ENCODE measurements at places on chromosomes 2 and 18.

DNA sequence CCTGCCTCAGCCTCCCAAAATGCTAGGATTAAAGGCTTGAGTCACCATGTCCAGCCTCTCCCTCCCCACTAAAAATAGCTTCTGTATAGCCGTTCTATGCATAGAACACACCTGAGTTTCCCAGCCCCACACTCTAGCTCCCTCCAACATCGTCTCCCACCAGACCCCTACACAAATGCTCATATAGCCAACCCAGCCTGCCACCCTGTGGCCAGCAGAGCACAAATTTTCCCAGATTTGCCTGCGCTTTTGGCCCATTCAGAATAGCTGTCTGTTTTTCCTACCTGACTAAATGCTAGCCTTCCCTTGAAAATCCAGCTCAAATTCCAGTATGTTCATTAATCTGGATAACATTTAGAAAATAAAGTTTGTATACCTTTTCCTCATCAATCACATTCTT, 22.8 kb downstream of the TRABD2A start:
- no peak for DNase-seq

DNA sequence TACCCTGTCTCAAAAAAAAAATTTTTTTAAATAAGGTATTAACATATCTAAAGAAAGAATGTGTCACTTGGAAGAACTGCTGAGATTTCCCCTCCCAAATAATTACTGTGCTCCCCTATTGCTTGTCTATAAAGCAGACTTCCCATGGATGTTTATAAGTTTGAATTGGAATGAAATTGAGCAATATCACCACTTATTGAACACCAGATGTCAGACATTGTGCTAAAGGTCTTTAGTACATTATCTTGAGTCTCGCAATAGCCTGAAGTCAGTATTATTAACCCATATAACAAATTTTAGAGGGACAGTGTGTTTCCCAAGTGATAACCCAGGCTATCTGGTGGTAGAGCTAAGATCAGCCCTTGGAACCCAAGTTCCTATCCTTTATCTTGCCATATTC, 102.9 kb upstream of the MSH2 start:
- DNase-seq: no peak

DNA sequence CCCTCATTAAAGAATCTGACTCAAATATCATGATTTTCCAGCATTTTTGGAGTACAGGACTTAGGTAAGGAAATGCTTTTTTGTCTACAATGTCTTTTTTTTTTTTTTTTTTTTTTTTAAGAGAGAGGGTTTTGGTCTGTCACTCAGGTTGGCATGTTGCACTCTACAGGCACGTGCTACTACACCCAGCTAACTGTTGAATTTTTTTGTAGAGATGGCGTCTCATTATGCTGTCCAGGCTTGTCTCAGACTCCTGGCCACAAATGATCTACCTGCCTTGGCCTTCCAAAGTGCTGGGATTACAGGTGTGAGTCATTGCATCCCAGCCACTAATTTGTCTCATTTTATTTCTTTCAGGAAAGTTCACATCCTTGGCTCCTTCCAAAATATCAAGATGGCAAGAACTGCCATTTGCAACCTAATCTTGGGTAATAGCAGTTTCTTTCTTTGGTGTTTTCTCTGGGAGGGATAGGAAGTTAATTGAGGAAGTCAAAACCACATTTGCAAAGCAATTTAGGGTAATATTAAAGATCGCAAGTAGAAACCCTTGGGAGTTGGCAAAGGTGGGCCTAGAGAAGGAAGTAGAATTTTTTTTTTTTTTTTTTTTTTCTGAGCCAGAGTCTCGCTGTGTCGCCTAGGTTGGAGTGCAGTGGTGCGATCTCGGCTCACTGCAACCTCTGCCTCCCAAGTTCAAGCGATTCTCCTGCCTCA, 15.5 kb downstream of the PNO1 start:
- no peak for DNase-seq

DNA sequence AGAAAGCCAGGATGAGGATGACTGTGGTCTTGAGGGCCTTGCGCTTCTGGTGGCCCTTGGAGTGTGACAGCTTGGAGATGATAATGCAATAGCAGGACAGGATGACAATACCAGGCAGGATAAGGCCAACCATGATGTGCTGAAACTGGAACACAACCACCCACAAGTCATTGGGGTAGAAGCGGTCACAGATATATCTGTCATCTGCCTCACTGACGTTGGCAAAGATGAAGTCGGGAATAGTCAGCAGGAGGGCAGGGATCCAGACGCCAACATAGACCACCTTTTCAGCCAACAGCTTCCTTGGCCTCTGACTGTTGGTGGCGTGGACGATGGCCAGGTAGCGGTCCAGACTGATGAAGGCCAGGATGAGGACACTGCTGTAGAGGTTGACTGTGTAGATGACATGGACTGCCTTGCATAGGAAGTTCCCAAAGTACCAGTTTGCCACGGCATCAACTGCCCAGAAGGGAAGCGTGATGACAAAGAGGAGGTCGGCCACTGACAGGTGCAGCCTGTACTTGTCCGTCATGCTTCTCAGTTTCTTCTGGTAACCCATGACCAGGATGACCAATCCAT, 2.7 kb downstream of the CXCR4 start:
- no peak for DNase-seq

GRCh38 chr2:34025196-34025595, 426.1 kb upstream of the FAM98A start:
- DNase-seq: no peak

DNA sequence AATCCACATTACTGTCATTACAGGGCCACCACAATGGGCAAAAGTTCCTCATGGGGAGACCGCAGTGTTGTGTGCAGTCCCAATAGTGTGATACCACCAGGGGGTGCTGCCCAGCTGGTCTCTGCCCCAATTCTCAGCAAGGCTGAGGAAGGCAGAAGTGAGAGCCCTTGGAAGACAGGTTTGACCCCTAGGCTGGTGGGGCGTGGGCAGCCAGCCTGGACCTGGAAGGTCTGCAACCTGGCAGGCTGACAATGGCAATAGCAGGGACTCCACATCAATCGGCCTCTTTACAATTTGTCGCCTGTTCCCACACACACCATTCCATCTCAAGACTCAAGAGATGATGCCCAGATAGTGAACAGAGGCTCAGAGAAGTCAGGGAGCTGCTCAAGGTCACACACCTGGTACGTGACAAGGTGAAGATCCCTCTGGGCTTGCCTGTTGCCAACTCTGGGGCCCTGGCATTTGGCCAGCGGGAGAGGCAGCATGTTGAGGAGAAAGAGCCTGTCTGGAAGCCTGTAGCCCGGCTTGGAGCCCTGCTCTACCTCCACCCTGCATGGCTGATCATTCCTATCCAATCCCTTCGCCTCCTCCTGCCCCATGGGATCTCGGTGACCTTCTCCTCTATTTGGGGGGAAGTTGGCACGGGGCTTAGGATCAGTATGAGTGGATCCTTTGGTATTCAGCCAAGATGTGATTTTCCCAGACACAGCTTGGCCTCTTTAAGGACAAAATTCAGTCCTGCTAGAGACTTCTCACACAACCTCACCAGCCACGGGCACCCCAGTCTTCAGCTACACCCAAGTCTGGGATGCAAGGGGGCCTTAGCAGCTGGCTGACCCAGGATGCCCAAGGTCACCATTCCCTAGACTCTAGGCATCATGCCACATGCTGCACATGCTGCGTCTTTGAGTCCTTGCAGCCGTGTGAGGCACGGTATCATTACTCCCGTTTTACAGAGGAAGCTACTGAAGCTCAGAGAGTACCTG, 2.9 kb upstream of the ATOH8 start:
- DNase-seq: no peak

GRCh38 chr18:31040686-31041270, 1.8 kb downstream of the DSC3 start:
- no peak for DNase-seq

DNA sequence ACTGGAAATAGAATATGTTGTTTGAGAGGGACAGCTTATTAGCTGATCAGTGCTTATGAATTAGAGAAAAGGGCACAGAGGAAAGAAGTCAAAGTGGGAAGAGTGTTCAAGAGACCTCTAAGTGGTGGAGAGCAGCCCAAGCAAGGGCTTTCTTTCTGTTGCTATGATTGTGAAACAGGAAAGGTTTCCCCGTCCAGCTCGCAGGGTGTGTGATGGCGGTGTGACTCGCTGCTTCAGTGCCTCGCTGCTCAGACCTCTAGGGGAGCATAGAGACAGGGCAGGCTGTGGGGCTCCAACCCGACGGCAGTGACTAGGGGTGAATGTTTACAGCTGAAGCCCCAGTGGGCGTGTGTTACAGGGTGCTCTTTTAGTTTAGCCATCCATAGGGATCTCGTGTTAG, 166.5 kb upstream of the COPS8 start:
- DNase-seq: no peak

GRCh38 chr2:168323529-168324021, 76.2 kb upstream of the STK39 start:
- DNase-seq: no peak

GRCh38 chr2:43321446-43321845, 95.0 kb upstream of the ZFP36L2 start:
- no peak for DNase-seq

- DNase-seq: no peak
These were observed 6.7 kb downstream of the COA5 start for GRCh38 chr2:98601532-98602132.

- no peak for DNase-seq
These were observed 199.6 kb upstream of the HNMT start for GRCh38 chr2:137764646-137765045.

- DNase-seq: no peak
These were observed 39.1 kb upstream of the RPL31 start for GRCh38 chr2:100963026-100963375.

- no peak for DNase-seq
These were observed 85.0 kb upstream of the LYPD1 start for GRCh38 chr2:132754867-132755472.

- DNase-seq: no peak
These were observed 53.9 kb downstream of the SPATS2L start for GRCh38 chr2:200360364-200360763.

DNA sequence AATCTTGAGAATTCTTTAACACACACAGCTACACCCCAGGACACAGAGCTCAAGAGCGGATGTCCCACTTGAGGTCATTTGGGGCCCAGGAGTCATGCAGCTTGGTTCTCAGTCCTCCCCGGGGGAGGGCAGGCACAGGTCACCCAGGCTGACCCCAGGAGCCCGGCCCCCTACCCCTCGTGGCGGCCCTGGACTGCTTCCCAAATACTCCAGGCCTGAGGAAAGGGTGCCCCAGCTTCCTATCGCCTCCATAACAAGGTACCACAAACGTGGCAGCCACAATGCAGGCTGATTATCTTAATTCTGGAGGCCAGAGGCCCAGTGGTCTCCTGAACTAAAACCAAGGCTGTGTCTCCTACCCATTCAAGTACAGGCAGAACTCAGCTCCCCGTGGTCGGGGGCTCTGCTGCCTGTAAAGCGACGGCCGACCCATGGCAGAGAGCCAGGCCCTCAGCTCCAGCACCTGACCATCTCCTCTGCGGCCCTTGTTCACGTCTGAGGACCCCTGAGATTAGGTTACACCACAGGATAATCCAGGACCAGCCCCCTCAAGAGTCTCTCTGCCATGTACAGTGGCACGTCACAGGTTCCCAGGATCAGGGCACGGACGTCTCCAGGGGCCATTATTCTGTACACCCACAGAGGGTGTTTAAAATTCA, 10.5 kb downstream of the SLC66A2 start:
- no peak for DNase-seq

- DNase-seq: peak; percentile 41
These were observed 61.3 kb downstream of the LONRF2 start for GRCh38 chr2:100260712-100261620.

GRCh38 chr2:172642301-172643020, 86.6 kb downstream of the PDK1 start:
- DNase-seq: no peak

- no peak for DNase-seq
These were observed 19.5 kb downstream of the ANKRD30B start for GRCh38 chr18:14767474-14767873.

- DNase-seq: no peak
These were observed 9.1 kb downstream of the TNP1 start for GRCh38 chr2:216850665-216851322.

GRCh38 chr2:51510303-51510702, 478.4 kb upstream of the NRXN1 start:
- no peak for DNase-seq

GRCh38 chr2:128563348-128563687, 244.7 kb upstream of the HS6ST1 start:
- no peak for DNase-seq

DNA sequence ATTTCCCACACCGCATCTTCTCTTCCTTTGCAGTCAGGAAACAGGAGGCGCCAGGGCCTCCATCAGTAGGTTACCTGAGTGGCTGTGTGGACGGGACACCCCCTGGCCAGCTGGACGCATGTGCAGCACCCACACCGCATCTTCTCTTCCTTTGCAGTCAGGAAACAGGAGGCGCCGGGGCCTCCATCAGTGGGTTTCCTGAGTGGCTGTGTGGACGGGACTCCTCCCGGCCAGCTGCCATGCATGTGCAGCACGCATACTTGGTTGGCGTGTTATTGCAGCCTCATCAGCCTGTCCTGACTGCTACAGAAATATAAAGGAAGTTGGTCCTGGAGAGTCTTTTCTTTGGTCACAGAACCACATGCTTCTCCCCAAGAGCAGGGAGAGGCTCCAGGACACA, 74.6 kb downstream of the DCDC2C start:
- no peak for DNase-seq

DNA sequence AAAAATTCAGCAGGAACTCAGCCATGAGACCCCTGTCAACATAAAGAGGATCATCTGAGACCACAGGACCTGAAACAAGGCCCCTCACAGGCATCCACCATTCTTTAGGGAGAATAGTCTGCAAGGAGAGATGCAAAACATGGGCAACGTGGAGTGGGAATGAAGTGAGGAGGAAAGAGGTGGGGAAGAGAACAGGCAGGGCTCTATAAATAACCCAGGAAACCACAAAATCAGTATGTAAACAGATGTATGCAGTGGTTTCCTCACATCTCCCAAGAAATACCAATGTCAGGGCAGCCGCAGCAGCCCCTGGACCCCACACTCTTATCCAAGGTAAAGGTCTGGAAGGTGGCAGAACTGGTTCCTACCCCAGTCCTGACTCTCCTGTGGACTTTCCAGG, 168.5 kb downstream of the EN1 start:
- DNase-seq: no peak

DNA sequence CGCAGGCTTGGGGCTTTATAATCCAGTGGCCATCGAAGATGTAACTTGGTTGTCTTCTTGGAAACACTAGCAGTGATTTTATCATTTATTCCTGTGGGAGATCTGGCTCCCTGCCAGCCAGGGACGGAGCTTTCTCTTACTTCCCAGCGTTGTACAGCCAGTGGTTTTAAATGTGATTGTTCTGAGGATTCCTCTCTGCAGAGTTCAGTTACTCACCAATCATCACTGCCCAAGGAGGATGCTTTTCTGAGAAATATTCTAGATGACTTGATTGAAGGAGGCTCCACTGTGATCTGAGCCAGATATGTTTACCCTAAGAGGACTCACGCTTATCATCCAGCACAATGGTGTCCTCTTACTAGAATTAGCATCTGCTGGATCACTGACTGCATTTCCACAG, 744.3 kb downstream of the RNF144A start:
- no peak for DNase-seq

- DNase-seq: no peak
These were observed 33.1 kb upstream of the LNPK start for GRCh38 chr2:176035013-176035691.

Measured in NCI-H1092 (cell line).